ENCODE measurements at places on chromosomes 3 and 15.

- no peak for DNase-seq
Measured at GRCh38 chr3:127299276-127299675, 11.4 kb upstream of the PRR20G start.

DNA sequence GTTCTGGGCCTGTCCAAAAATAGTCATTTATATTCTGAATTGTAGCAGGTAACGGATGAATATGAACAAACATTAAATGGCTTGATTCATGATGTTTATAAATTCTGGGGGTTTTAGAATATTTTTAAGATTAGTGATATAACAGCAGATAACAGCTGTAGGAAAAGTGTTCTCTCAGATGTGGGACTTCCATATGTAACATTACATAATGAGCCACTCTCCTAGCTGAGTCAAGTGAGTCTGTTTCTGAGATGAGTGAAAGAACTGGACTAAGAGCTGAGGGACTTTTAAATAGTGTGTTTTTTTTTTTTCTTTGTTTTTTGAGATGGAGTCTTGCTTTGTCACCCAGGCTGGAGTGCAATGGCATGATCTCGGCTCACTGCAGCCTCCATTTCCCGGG lies 13.9 kb downstream of the YEATS2 start:
- DNase-seq, result no peak

GRCh38 chr15:46270481-46271147 lies 635.8 kb downstream of the SQOR start:
- no peak for DNase-seq

- no peak for DNase-seq
Measured at GRCh38 chr15:98123834-98124233, 163.3 kb downstream of the ARRDC4 start.

DNA sequence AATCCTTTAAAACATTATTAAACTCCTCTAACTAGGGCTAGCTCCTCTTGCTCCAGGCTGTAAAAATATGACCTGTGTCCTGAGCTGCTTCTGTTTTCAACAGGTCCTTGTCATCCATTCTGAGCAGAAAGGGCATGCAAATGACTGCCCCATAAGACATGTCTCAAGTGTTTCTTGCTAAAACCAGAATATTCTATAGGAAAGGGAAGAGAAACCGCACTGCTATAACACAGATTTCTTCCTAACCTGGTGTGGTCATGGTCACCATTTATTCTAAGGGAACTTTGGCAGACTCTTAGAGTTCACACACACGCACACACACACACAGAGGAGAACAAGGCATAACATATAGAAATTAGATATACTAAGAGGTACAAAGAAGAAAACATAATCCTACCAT lies 34.2 kb upstream of the B3GNT5 start:
- no peak for DNase-seq

DNA sequence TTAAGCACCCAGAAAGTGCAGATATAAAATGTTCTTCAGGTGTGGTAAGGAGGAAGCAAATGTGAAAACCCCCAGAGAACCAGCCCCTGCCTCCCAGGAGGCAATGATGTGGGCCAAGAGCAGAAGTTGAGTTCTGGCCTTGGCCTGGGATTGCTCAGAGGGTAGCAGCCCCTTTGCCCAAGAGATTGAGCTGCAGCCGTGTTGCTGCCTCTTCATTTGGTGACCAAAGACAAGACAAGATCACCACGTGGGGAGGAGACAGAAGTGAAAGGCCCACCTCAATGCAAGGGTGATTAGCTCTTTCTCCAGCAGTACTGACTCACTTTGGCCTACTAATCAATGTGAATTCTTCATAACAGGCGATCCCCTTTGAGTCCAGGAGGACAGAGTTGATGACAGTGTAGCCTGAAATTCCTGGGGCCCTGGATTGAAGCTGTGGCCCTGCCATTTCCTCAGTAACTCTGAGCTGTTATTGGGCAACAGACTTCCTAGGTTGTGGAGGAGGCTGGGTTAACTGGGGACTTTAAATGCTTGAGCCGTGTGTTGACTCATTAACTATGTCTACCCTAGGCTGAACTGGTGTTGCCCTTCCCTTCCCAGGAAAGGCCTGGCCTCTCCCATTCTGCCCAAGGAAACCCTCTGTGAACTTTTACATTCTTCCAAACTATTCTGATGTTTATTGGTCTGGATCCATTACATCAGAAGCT lies 86.5 kb downstream of the ST6GAL1 start:
- DNase-seq, result no peak

DNA sequence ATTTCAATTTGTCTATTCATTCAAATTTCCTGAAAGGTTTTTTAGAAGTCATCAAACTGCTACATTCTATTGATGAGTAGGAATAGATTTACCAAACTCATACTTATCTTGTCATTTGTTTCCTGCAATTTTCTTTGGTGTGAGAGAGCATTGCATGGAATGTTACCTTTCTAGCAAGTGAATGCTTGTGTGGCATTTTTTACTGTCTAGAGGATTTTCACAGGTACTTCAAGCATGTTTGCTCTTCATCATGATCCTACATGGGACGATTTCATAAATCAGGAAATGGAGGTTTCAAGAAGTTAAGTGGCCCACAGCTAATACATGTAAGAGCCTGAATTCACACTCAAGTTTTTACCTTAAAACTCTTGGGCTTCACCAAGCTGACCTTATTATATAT lies 26.1 kb downstream of the TGFBR2 start:
- DNase-seq, result no peak

DNA sequence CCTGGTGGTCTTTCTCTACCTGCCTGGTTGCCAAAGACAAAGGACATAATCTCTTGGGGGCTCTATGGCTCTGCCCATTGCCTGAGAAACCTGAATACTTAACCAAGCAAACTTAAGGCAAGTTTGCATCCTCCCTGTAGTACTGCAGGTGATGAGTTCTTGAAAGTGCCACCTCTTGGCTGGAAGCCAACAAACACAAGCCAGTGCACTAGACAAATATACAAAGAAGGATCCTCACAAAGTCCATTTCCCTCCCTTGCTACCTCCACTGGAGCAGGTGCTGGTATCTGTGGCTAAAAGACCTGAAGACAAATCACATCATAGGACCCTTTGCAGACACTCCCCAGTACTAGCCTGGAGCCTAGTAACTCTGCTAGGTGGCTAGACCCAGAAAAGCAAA lies 772.3 kb downstream of the SI start:
- DNase-seq, result no peak

DNA sequence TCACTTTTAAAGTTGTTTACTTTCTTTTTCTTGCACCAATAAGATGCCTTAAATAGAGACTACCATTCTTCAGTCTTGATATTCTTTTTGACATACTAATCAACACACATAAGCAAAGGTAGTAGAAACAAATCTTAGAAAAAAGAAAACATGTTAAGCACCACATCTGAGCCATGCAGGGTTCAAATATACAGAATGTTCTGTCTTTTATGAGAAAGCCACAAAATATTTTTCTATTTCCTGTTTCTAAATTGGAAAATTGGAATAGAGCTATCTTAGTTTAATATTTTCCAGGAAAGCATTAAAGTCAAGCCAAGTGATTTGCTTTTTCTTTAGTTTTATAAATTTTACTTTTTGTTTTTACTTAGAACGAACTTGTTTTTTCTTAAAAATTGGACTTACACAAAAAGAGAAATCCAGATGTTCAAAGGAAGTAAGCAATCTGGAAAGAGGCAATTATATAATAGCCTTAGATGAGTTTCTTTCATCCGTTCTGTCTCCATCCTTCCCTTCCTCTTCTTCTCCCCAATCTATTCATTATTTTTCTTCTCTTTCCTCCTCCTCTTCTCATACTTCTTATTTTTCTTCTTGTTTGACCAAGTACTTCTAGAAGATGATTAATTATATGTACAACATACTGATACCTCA lies 731.7 kb downstream of the SQOR start:
- no peak for DNase-seq

GRCh38 chr3:19190126-19190525 lies 41.8 kb downstream of the KCNH8 start:
- no peak for DNase-seq

DNA sequence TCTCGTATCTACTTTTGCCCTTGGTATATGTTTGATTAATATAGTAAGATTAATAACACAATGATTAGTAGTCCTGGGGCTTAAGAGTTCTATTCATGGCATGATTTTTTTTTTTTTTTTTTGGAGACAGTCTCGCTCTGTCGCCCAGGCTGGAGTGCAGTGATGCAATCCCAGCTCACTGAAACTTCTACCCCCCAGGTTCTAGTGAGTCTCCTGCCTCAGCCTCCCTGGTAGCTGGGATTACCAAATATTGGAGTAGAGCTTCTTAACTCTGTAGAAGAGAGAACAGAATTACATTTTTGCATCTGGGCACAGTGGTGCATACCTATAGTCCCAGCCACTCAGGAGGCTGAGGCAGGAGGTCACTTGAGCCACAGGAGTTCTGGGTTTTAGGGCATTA lies 58.9 kb downstream of the RAB7A start:
- DNase-seq, result no peak

DNA sequence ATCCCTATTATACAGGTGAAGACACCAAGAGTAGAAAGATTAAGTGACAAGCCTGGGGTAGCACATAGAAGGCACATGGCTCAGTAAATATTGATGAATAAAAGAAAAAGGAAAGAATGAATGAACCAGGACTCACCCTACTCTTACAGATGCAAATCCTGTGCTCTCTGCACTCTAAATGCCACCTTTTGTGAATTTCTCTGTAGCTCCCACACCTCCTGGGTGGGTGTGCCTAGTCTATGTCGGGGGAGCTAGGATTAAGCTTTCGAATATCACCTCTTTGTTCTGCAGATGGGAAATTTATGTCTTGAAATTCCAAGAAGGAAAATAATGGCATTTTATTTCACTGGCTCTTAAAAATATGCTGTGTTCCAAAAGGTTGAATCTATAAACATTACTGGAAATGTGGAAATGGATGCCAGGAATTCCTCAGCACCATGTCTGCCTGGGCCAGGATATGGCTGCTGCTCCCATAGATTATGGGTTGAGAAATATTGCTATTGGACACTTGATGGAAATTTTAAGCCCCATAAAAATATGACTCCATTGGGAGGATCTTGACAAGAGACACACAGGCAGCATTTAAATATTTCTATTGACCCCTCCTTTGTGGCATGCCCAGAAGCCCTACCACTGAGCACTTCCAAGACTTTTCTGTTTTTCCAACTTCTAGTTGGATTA lies 43.3 kb downstream of the CCNB2 start:
- no peak for DNase-seq

GRCh38 chr3:154842536-154842935 lies 237.6 kb upstream of the MME start:
- DNase-seq, result no peak

DNA sequence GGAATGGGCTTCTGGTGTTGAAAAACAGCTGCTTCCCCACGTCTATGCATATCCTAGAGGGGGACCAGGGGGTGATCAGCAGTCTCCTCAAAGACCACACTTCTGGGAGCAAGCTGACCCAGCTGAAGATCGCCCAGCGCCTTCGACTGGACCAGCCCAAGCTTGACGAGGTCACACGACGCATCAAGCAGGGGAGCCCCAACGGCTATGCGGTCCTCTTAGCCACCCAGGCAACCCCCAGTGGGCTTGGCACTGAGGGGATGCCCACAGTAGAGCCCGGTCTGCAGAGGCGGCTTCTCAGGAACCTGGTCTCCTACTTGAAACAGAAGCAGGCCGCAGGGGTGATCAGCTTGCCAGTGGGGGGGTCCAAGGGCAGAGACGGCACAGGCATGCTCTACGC lies 2.5 kb downstream of the RBM15B start:
- no peak for DNase-seq

GRCh38 chr15:70575231-70576226 lies 187.8 kb downstream of the UACA start:
- DNase-seq, result no peak

GRCh38 chr3:53082736-53083135 lies 36.9 kb upstream of the SFMBT1 start:
- no peak for DNase-seq

GRCh38 chr3:126402666-126403302 lies 8.1 kb downstream of the CFAP100 start:
- no peak for DNase-seq

DNA sequence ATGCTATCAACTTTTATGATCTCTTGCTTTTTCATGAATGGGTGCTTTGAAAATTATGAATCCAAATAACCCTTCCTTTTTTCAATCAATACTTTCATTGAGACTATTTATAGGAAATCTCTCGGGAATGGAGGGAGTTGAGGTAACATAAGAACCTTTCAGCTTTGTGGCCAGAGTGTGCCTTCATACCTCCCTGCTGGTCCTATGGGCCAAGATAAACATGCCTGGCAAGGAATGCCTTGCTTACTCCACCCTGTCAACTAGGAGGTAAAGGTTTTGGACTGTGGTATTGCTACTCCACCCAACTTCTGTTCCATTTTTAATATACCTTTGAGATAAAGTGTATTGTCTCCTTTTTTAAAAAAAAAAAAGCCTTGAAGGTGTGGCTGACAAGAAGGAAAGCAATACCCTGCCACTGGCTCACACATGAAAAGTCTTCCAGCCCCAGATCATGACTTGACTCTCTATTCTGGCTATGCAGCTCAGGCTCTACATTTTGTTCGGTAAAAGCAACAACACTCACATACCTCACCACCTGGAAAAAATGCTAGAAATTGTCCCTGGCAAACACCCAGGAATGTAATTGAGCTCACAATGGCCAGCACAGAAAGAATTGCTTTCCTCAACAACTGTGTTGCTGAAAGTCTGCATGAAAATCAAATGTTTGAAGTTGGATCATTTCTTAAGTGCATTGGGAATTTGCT lies 35.8 kb downstream of the COL8A1 start:
- DNase-seq, result no peak

- DNase-seq, result no peak
Measured at GRCh38 chr3:7421065-7421464, 560.1 kb downstream of the GRM7 start.

GRCh38 chr15:84398763-84399701 lies 163.5 kb downstream of the GOLGA6L4 start:
- no peak for DNase-seq

- no peak for DNase-seq
Measured at GRCh38 chr3:32991781-32992180, 40.3 kb downstream of the CCR4 start.

GRCh38 chr3:123084738-123085237 lies 18.0 kb downstream of the PDIA5 start:
- DNase-seq, result no peak

- no peak for DNase-seq
Measured at GRCh38 chr3:144362126-144362525, 390.5 kb downstream of the DIPK2A start.

GRCh38 chr3:37810848-37811247 lies 50.8 kb upstream of the CTDSPL start:
- DNase-seq, result no peak

DNA sequence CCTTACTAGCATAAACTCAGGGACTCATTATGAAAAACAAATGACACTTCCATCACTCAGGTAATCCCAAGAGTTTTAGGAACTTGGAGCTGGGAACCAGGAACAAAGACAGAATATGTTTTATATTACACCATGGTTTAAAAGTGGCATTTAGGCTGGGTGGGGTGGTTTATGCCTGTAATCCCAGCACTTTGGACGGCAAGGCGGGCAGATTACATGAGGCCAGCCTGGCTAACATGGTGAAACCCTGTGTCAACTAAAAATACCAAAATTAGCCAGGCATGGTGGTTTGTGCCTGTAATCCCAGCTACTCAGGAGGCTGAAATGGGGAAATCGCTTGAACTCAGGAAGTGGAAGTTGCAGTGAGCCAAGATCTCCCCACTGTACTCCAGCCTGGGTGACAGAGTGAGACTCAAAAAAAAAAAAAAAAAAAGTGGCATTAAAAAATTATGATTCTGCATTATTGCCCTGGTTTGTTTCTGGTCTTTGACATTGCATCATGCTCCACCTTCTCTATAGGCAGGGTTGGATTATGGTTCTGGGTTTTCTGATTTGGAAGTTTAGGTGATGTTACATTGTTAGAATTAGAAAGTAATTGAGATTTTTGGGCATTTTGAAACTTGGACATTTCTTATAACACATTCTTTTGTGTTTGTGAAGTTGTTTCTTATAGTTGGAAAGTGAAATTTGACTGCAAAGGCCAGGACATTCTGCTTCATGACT lies 19.0 kb downstream of the SQOR start:
- DNase-seq, result no peak

Measured in stimulated activated CD8-positive, alpha-beta memory T cell treated with anti-CD3 and anti-CD28 coated beads, Interleukin-15, amount 100 ng/mL, for 24 hours (primary cell).